ENCODE measurements at places on chromosomes 11 and 22. TPM values are rescaled to one million over a fixed set of nuclear protein-coding genes. Genes with fewer than 3 reads are reported as not detected.

Gene KRTAP5-8
- not detected for polyA plus RNA-seq

Gene NFAM1
- polyA plus RNA-seq, result not detected

Gene APOA1
- 0.98 TPM for polyA plus RNA-seq

Gene UCP3
- polyA plus RNA-seq, result 0.80 TPM

Gene BIRC3
- polyA plus RNA-seq, result 1.3 TPM

Gene HPX
- 1.5 TPM for polyA plus RNA-seq

Gene CARNS1
- polyA plus RNA-seq, result 0.32 TPM

Gene SLC5A1
- polyA plus RNA-seq, result not detected

Gene SHANK2
- polyA plus RNA-seq, result 2.2 TPM

Gene TCP11L1
- 13.7 TPM for polyA plus RNA-seq

Gene CAVIN3
- polyA plus RNA-seq, result 241 TPM

Gene C11orf97
- polyA plus RNA-seq, result not detected
